ENCODE measurements at places on chromosomes 13 and 19.

- DNase-seq, result no peak
These were observed 185.9 kb downstream of the ZNF536 start for GRCh38 chr19:30557927-30558557.

- DNase-seq, result no peak
These were observed 4.2 kb downstream of the SSC5D start for GRCh38 chr19:55492362-55492944.

DNA sequence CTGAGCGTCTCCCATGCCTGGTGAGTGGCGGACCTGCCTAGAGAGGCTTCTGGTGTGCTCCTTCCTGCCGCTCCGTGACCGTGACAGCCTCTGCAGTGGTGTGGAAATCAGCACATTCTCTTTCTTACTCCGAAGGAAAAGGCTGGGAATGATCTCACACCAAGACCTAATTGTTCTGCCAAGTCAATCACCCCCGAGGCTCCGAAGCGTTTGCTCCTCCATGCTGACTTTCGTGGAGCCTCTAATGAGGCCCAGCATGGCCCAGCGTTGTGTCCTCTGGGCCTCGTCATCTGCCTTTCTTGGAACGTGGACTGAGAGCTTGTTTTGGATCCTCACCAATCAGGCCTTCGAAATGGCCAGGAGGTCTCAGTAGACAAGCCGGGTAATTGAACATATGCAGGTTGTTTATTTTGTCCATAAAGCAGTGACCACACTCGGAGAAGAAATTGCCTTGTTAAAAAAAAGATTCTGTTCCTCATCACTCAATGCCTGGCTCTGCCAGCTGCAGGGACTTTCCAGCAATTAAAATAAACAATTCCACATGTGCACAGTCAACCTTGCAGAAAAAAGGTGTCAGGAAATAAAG is 107.1 kb downstream of the UBL3 start:
- DNase-seq, result no peak

DNA sequence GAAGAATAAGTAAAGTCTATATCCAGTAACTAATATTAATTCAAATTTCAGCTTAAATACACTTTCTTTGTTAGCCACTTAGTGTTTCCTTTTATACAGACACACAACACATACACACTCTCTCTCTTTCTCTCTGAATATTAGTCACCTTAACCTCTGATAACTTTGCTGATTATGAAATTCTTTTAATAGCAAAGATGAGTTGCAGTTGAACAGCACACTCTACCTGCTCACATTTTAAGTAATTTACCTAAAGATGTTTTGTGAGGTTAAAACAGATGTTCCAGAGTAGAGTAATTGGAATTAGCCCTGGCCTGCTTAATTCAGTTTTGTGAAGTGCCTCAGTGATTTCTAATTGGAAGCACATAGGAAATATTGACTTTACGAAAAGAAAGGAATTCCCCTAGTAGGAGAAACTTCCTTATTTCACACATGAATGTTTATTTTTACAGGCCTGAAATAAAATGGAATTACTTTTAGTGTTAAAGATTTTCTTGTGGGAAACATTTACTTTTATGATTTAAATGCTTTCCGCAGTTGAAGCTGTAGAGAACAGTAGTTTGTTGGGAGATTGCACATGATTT is 184.3 kb downstream of the MYO16 start:
- no peak for DNase-seq

DNA sequence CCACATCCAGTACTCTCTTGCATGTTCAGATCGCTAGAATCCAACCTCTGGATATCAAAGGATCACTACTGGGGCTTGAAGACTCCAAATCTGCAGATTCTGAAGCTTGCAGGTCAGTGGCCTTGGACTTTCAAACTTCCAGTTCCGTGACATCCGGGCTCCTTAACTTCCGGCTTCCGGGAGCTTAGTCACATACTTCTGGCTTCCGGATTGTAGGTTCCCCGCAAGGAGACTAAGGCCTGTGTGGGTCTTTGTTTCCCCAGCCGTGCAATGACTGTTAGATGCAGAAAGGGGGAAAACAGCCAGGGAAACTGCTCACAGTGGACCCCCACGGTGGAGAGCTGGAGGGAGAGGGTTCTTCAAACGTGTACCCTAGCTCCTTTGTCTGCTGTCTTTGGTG is 41.4 kb downstream of the ZNF333 start:
- no peak for DNase-seq

DNA sequence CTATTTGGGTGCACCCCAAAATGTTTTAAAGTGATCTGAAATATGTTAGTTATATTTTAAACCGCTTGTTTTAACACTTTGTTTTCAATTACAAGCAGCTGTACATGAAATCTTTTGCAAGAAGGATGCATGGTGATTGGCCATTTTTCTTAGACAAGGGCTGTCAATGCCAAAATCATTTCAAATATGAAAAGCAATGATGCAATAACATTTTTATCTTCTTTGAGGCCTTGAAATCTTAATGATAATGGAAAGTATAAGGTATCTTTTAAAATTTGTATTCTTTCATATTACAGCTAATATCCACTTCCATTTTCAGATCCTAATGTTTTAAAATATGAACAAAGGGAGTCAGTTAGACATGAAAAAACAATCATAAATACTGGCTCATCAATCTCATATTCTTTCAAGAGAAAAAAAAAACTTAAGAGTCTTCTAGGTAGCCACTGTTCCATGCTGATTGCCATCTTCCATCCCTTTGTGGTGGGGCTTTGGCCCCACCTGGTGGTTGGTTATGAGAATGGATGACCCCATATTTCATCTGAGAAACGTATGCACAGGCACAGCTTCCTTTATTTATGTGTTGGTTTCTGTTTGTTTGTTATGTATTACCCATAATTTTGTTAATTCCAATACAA is 330.3 kb upstream of the MIR17HG start:
- no peak for DNase-seq

- DNase-seq, result no peak
These were observed 17.6 kb downstream of the ZNF71 start for GRCh38 chr19:56612737-56613136.

GRCh38 chr13:29547153-29547552 is 48.3 kb downstream of the SLC7A1 start:
- no peak for DNase-seq

DNA sequence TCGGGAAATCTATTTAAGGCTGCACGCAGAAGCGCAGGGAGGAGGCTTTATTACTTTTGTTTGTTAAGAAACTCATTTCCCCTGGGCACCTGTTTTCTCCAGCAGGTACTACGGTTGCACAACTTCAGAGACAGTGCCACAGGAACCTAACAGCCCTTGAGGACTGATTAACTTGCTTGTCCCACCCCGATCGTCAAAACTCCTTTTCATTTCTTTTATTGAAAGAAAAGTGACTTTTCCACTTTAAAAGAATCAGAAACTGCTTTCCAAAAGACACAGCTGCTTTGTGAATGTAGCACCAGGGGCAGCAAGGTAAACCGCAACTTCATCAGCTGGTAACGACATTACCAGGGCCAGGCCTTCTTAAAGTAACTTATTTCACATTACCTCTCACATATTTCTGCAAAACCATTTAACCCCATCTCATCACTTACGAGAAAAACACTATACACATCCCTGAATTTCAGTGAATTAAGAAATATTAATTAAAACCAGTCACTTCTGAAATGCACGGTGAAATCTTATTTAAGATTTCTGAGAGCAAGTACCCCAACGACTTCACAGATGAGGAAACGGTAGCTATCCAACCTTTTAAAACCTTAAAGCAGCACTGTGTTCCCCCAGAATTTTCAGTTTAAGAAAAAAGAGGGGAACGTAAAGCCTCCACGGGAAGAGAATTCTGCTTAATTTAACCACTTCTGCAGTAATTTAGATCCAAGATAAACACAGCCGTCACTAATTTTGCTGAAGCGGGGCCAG is 1.4 kb downstream of the ANKRD10 start:
- DNase-seq, result no peak

GRCh38 chr19:56838024-56838908 is 2.3 kb downstream of the PEG3 start:
- no peak for DNase-seq

DNA sequence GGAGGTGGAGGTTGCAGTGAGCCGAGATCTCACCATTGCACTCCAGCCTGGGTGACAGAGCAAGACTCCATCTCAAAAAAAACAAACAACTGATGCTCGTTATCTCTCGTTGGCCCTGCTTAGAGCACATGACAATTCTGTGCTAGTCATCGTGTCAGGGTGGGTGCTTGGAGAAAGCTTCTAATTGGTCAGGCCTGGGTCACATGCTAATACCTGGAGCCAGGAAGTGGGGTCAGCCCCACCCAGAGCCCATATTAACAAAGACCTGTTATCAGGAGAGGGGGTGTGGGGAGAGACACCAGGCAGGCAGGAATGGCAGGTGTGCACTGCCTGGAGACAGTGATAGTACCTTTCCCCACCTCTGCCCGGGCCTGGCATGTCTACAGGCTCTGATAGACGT is 84.9 kb downstream of the DPF1 start:
- DNase-seq, result no peak

DNA sequence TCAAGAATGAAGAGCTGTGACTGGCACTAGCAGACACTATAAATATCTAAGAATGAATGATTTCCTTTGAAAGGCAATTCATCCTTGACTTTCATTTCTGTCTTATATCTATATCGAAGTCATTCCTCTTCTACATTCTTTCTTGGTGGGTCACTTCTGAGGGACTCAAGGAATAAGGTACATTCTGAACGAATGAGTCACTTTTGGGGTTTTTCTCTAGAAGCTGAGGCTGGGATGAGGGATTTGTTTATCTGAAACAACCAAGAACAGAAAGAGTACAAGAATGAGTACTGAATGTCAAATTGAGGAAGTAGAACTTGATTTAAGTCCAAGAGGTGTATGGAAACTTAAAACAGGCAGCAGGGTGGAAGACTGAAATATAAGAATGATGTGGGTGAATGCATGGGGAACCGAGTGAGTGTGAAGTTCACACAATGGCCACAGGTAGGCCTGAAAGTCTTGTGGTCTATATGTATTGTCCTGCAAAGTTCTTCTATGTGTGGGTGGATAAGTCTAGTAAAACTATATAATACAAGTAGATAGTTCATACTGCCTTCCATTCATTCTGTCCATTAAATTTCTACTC is 343.9 kb downstream of the OXGR1 start:
- peak; percentile 65 for DNase-seq

DNA sequence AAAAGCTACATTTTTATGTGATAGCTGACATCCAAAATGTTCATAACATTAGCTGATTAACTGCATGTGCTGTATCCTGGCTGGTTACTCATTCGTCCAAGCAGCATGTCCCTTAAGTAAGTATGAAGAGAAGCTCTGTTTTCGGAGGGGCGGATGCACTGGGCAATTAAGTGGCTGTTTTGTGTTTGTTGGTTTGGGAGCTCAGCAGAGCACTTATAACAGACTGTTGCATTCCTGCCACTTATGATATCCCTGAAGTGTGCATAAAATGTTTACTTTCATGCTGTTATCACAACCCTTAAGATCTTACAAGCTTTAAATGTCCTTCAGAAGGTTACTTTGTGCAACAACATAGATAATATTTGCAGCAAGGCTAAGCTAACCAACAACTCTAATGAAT is 264.1 kb downstream of the NALCN start:
- DNase-seq, result no peak

- DNase-seq, result no peak
These were observed 37.4 kb upstream of the GAS6 start for GRCh38 chr13:113901231-113901630.

- DNase-seq, result no peak
These were observed 18.3 kb upstream of the ZNRF4 start for GRCh38 chr19:5436948-5437306.

DNA sequence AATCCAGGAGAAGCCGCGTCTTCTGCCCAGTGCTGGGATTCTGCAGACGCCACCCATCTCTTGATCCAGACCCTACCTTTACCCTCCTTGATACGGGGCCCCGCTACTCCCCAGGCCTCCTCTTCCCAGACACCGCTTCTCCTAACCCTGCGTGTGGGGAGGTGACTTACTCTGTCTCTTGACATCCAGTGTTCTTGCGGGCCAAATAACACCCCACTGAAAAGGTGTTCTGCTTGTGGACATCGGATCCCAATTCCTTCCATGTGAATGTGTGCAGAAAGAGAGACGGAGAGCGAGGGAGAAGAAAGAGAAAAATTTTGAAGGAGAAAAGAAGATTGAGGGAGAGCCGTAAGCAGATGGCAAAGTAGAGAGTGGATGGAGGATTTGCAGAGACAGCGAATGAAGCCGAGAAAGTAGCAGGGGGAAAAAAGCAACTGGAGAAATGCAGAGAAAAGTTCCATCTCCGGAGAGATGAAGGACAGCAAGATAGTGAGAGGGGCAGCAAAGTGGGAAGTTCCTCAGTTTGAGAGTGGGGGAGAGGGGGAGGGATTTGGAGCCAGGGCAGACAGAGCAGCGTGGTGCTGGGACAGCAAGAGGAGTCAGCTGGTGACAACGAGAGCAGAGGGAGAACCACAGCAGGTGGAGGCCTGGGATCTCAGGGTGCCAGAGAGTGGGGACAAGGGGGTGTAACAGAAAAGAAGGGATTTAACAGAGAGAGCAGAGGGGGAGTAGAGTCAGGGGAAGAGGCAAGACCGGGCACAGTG is 814 bp downstream of the ZNF480 start:
- no peak for DNase-seq

DNA sequence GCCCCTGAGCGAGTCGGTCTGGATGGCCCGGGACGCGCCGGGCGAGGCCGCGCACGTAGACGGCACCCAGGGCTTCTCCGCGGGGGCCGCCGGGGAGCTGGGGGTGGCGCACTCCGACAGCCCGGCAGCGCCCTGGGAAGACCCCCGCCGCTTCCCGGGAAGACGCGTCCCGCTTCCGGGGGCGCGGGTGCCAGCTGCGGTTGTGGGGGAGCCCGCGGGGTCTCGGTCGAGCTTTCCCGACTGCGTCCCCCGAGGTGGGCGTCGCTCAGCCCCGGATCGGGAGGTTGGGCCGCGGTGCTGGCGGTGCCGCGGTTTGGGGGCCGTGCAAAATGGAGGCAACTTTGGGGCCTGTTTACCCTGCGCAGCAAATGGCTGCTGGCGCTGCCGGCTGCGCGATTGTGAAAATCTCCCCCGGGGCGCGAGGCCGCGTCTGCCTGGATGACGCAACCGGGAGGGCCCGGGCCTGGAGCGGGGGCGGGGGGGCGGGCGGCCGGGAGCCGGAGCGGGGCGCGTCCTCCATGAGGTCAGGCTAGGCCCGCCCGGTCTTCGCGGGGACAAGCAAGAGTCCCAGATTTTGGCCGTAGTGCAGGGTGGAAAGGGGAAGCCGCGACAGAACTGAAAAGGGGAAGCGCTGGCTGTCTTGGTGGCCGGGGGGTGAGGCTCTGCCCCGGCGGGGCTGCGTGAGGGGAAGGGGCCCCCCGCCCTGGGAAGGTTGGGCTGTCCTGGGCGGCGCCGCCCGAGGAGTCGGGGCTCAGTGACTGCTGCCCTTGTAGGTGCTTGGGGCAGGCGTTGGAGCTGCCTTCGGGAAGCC is 11.3 kb downstream of the PEAK3 start:
- DNase-seq, result peak; percentile 75

DNA sequence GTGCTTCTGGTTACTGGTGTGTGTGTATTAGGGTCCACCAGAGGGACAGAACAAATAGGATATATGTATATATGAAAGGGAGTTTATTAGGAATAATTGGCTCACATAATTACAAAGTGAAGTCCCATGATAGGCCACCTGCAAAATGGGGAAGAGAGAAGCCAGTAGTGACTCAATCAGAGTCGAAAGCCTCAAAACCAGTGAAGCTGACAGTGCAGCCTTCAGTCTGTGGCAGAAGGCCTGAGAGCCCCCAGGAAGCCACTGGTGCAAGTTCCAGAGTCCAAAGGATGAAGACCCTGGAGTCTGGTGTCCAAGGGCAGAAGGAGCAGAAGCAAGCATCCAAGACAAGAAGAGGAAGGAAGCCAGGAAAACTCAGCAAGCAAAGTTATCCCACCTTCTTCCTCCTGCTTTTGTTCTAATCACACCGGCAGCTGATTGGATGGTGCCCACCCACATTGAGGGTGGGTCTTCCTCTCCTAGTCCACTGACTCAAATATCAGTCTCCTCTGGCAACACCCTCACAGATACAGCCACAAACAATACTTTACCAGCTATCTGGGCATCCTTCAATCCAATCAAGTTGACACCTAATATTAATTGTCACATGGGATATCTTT is 21.7 kb upstream of the SCEL start:
- no peak for DNase-seq
